Left kidney (tissue), 8 donors: ENCODE measurements at places on chromosomes 13 and 19.
A peak's percentile ranks its signal among the peaks of the same experiment; 100 is the strongest.

GRCh38 chr19:2488942-2489731 is 13.2 kb downstream of the GADD45B start:
- DNase-seq, result no peak

GRCh38 chr13:81872581-81872980 is 1531.7 kb upstream of the SPRY2 start:
- DNase-seq, result peak; percentile 28

- no peak for DNase-seq
Measured at GRCh38 chr19:49506575-49507105, 5.8 kb upstream of the FCGRT start.

- DNase-seq, result no peak
Measured at GRCh38 chr13:73542446-73542845, 483.6 kb downstream of the KLF5 start.

DNA sequence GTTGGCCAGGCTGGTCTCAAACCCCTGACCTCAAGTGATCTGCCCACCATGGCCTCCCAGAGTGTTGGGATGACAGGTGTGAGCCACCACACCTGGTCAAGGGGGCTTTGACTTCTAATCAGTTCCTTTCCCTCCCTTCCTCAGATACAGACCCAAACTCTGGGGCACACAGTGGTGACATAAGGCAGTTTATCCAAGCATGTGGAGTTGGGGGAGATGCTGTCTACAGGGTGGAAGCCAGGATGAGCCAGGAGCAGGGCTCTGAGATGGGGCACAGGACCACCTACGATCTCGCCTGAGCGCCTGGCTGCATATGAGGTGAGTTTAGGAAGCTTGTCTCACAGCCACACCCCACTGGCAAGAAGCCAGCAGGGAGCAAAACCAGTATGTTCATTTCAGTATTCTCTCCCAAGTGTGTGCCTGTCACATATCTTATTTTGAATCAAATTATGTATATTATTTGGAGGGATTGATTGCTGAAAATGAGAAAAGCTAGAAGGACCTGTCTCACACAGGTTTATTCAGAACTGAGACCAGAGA is 67.7 kb downstream of the KCTD15 start:
- no peak for DNase-seq

DNA sequence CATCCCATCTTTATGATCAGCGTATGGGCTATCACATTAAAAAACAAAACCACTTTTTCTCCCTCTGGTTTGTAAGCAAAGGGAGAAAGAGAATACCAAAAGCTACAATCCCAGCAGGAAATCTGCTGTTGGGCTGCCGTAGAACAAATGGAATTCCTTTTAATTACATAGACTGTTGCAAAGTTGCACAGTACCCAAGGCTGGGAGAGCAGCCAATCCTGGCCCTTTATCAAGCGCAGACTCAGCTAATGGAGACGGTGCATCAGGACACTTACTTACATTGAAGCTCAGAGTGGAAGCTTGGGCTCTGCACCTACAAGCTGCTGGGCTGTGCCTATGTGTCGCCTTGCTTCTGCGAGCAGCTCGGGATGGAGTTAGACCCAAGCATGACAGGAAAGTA is 15.2 kb downstream of the CCNA1 start:
- DNase-seq, result no peak

- DNase-seq, result no peak
Measured at GRCh38 chr19:34088292-34088691, 84.0 kb upstream of the LSM14A start.

DNA sequence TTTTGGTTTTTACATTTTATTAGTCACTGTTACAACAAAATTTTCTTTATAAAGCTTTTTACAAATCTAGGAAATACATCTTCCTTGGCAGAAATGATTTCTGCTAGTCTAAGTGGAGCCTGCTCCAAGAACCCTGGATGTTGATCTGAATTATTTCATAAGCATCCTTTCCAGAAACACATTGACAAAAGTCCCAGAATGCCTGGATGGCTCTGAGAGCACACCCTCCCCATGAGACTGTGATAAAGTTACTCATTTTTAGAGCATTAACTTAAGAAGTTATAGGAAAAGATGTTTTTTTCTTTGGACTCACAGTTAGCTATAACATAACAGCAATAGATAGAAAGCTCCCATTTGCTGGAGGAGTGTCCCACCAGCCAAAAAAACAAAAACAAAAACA is 559.6 kb upstream of the SPRY2 start:
- no peak for DNase-seq

DNA sequence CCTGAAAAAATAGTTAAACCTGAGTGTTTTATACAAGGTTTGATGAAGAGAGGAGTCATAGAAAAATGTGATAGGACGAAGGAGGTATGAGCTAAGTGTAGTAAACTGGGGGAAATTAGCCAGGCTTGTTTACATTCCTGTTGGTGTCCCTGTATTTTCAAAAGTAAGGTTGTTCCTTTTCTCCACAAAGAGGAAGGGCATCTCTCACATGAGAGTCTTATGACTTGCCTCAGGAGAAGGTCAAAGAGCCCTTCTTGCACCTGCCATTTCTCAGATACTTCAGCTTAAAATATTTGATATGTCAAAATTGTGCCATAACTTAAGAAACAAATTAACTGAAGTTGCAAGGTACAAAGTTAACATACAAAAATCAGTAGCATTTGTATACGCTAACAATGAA is 3.6 kb upstream of the N4BP2L2 start:
- DNase-seq, result no peak

GRCh38 chr19:13072188-13072908 is 30.3 kb downstream of the LYL1 start:
- DNase-seq, result no peak

GRCh38 chr13:95955255-95955654 is 97.9 kb downstream of the UGGT2 start:
- no peak for DNase-seq

DNA sequence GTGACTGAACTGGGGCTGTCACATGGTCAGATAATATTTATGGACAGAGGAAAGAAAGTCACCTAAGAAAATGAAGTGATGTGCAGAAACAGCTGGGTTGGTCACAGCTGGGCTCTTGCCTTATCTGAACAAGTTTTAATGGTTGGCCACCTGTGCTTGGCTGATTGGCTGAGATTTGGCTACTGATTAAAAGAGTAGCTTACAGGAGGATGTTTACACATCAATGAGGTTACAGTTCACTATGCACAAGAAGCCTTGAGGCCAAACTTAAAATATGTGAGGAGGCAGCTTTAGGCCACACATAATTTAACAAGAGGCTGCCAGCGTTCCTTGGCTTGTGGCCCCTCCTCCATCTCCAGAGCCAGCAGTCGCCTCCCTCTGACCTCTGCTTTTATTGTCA is 99.2 kb upstream of the C1QTNF9B start:
- no peak for DNase-seq

DNA sequence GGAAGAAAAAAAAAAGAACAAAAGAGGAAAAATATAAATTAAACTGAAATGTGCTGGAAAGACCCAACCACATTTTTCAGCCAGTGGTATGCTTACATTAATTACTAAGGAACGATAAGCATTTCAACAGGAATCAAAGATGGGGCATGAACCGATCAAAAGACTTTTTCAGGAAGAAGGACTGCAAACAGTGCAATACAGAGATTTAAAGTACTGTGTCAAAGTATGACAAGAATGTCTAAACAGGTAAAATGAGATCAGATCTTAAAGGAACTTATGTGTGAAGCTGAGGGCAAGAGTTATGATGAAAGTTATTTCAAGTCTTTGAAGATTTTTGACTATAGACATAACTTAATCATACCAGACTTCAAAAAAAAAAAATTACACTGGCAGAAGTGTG is 1761.8 kb downstream of the SLITRK5 start:
- no peak for DNase-seq

DNA sequence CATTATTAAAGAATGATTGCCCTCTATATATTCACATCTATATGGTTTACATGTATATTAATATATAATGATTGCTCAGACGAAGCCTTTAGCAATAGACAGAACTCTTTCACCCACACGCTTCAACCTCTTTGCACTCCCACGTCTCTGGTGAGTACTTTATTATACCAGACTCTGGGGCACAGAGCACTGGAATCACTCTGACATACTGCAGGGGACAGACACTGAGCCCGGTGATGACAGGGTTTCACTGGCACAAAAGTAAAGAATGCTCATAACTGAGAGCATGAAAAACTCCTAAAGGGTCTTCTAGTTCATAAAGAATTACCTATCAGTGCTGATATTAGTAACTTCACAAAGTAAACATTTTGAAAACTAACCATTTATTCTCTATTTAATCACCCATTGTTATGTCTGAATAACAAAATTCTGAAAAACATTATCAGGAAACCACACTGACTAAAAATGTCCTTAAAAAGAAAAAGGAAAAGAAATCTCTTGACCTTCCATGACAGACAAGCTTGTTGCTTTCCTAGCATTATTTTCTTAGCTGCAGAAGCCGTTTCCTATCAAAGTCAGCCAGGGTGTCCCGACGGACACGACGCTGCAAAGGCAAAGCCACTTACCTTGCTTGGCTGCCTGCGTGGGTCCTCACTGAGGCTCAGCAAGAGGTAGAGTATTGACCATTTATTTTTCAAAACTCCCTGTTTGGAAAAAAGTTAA is 29.1 kb downstream of the TUBGCP3 start:
- DNase-seq, result no peak

DNA sequence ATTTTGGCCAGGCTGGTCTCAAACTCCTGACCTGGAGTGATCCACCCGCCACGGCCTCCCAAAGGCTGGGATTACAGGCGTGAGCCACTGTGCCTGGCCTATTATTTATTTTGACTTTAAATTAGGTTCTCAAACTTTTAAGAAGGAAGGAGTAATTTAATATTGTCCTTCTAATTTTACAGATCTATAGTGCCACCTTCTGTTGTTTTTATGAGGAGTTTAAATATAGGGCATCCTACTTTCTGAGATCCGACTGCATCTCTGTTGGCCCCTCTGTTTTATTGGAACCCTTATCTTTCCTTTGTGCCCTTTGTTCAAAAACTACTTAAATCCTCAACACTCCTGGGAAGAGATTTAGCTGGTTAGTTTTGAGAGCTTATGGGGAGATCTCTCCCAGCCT is 25.4 kb upstream of the ZMYM5 start:
- no peak for DNase-seq
